Prostate gland (tissue), 2 donors: ENCODE measurements at places on chromosomes 16 and 17. TPM values are rescaled to one million over a fixed set of nuclear protein-coding genes. Genes with fewer than 3 reads are reported as not detected.
A peak's percentile ranks its signal among the peaks of the same experiment; 100 is the strongest.

Gene CDRT15L2
- total RNA-seq = not detected

Gene NDRG4
- 13.4 TPM for total RNA-seq

Gene EFNB3
- total RNA-seq = 5.5 TPM

Gene EVPLL
- 1.6 TPM for total RNA-seq

Gene CTRB2
- total RNA-seq = not detected

Gene EPX
- not detected for total RNA-seq

Gene GALNS
- total RNA-seq = 75.1 TPM

DNA sequence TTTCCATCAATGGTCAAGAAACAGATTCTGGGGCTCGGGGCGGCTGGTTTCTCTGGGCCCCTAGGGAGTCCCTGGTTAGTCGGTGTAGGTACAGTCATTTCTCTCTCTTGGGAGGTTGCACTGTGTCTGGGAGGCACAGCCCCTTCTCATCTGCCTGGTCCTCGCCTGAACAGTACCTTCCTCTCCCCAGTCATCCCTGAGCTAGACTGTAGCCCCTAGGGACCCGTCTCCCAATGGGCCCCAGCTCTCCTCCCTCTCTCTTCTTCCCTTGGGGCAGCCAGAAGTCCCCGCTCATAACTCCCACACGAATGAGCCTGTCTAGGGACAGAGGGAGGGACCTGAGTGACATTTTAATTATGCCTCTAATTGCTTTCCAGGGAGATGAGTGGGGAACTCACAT is 20.2 kb upstream of the CPSF4L start:
- peak overlapping the region; percentile 82 for H3K27ac ChIP-seq
- no peaks in the 10 kb centered on the region for H3K27me3 ChIP-seq
- peaks cover 38% of the 10 kb centered on the region for H3K4me1 ChIP-seq
- no peak for DNase-seq

DNA sequence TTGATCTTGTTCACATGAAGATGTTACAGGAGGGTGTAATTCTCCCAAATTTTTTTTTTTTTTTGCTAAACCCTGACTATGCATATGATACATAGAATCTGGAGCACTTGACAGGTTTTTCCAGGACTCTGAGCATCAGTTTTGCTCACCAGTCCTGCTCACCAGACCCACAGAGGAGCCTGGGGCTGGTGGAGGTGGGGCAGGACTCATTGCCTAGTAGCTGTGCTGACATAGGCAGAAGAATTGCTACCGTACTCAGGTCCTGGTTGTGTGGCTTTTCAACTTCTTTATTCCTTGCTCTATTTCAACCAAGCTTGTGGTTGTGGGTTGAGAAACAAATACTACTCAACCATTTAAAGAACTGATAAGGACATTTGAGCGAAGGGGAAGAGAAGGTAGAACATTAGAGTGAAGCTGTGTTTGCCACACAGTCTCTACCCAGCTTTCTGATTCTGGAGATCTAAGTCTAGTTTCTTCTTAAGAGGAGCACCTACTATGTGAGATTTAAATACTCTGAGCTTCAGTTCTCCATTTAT is 212.4 kb downstream of the UTP18 start:
- no peaks in the 10 kb centered on the region for H3K36me3 ChIP-seq
- H3K27me3 ChIP-seq = no peaks in the 10 kb centered on the region
- no peak overlapping the region for H3K4me3 ChIP-seq

DNA sequence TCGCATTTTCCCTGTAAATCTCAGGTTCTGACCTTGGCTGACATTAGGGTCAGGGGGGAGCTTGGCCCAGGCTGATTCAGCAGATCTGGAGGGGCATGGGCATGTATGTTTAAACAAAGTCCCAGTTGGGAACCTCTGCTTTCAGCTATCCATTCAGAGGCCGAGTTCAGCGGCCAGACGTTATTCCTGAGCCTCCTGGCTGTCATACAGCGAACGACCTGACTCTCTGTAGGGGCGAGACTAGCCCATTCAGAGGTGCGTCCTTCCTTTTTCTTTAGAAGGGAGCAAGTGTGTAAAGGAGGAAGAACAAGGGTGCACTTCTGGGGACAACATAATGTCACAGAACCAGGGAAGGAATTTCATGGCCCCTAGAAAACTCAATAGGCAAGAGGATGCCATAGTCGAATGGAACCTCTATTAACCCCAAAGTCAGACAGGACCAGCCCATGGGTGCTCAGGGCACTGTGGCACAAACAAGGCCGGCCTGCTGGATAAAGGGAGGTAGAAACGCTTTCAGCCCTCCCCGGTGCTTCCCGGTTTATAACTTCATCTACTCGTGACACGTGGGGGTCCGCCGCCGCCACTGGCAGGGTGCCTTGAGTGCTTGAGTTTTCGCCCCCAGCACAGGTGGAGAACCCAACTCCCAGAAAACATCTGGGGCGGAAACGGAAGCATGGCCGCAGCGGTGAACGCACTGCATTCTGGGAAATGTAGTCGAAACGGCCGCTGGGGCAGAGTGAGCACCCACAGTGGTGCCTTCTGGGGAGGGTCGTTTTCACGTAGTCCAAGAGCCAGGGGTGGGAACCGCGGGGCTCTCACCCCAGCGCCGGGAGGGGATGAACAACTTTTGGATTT is 33.2 kb upstream of the PLCG2 start:
- DNase-seq = peak; percentile 50
- H3K4me1 ChIP-seq = no peaks in the 10 kb centered on the region
- H3K27ac ChIP-seq = no peak overlapping the region
- H3K4me3 ChIP-seq = peak overlapping the region; percentile 5
- H3K36me3 ChIP-seq = no peaks in the 10 kb centered on the region
- no peaks in the 10 kb centered on the region for H3K27me3 ChIP-seq

GRCh38 chr16:10995565-10995964 is 51.2 kb downstream of the CLEC16A start:
- no peaks in the 10 kb centered on the region for H3K4me1 ChIP-seq
- DNase-seq = no peak
- no peak overlapping the region for H3K4me3 ChIP-seq
- no peak overlapping the region for H3K27ac ChIP-seq
- H3K27me3 ChIP-seq = no peaks in the 10 kb centered on the region

- no peaks in the 10 kb centered on the region for H3K27me3 ChIP-seq
- H3K36me3 ChIP-seq = no peaks in the 10 kb centered on the region
- no peak for DNase-seq
- H3K27ac ChIP-seq = no peak overlapping the region
- H3K4me3 ChIP-seq = no peak overlapping the region
These were observed 90.0 kb downstream of the ELAC2 start for GRCh38 chr17:12927541-12928425.

- H3K4me3 ChIP-seq = peak within 1 kb of the TSS; percentile 89
- no peaks in the 10 kb centered on the region for H3K27me3 ChIP-seq
These were observed at the start of gene SGSM2 for GRCh38 chr17:2336852-2337543. SGSM2 (plus strand) TSS chr17:2337501; CDS start chr17:2337689, 188 bp downstream.

DNA sequence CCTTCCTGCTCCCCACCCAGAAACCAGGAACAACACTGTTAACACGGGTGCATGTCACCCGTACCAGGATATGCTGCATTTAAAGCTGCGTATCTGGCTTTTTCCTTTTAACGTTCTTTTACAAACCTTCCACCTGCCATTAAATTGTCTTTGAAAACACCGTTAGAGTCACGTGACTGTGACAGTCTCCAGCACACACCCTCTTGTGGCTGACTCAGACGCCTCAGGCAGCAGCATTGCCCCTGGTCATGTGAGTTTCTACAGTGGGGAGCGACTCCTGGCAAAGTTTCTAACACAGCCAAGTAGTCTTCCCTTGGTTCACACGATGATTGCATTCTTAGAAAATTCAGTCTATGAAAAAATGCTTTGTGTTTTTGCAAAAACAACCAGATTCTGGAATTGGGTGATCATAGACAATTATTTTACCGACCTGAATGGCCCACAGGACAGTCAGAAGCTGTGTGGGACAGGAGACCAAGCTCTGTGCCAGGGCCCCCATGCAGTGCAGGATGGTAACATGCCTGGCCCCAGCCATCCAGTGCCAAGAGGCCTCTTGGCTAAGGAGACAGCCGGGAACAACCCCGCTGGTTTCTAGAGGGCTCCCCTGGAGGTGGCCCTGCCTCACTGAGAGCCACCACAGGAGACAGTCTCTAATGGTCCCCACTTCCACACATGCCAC is 199.1 kb downstream of the KATNIP start:
- H3K4me3 ChIP-seq = no peak overlapping the region
- no peaks in the 10 kb centered on the region for H3K4me1 ChIP-seq
- H3K27ac ChIP-seq = no peak overlapping the region
- peak; percentile 58 for DNase-seq

DNA sequence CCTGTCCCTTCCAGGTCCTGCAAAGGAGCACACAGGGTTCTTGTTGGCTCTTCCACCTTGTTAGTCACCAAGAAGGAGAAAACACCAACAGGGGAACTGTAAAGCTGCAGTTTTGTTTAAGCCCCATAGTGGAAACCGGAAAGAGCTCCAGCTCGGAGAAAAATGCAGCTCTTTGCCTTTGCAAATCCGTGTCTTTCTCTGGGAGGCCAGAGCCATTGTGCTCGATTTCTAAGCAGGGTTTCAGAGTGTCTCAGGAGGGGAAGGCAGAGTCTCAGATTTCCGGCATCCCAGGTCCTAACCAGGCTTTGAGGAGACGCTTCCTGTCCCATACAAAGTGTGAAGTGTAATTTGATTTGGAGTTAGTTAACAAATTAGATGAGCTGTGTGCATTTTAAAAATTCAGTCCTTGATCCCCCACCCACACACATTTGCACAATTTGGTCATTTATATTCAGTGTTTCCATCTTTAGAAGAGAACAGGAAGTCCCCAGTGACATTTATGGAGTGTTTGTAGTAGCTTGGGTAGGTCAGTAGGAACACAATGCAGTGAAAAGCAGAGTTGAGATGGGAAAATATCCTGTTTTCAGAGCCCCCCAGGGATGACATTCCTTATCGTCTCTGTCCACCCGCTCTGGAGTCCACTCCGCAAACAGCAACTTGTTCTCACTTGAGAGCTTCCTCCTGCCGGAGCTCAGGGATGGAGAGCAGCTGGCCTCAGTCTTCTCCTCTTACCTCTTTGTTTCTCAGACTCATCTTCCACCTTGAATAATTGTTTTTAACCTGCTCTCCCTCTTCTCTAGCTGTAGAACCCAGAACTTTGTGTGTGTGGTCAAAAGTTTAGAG is 331.9 kb downstream of the SEC14L1 start:
- DNase-seq = no peak
- peak overlapping the region; percentile 77 for H3K27ac ChIP-seq
- no peak overlapping the region for H3K4me3 ChIP-seq
- H3K4me1 ChIP-seq = peaks cover 29% of the 10 kb centered on the region
- no peaks in the 10 kb centered on the region for H3K27me3 ChIP-seq
- no peaks in the 10 kb centered on the region for H3K36me3 ChIP-seq

DNA sequence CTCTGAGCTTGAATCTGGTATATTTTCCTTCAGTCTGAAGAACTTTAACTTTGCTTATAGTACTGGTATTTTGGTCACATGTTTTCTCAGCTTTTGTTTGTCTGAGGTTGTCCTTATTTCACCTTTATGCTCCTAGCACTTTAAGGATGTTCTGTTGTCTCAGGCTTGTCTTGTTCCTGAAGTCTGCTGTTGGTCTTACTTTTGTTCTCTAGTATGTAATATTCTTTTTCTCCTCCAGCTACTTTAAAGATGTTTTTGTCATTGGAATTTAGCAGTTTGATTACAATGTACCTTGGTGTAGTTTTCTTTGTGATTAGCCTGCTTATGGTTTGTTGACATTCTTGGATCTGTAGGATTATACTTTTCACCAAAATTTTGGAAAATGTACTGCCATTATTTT is 23.6 kb downstream of the RPTOR start:
- no peaks in the 10 kb centered on the region for H3K27me3 ChIP-seq
- no peak for DNase-seq
- no peak overlapping the region for H3K27ac ChIP-seq
- H3K4me3 ChIP-seq = no peak overlapping the region
